ENCODE measurements at places on chromosomes 11 and 22.

- DNase-seq: no peak
These were observed 67.3 kb upstream of the CDON start for GRCh38 chr11:126129727-126130671.

DNA sequence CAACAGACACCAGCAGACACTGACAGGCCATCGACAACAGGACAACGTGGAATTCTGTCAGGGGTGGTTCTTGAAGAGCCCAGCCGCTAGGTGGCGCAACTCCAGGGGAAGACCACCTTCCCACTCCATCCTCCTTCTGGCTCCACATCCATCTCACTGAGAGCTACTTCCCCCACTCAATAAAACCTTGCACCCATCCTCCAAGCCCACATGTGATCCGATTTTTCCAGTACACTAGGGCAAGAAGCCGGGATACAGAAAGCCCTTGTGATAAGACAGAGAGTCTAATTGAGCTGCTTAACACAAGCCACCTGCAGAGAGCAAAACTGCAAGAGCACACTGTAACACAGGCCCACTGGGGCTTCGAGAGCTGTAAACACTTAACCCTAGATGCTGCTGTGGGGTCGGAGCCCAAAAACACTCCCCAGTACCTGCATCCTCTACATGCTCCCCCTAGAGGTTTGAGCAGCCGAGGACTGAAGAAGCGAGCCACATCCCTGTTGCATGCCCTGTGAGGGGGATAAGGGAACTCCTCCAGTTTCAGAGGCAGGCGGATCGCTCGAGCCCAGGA, 11.5 kb upstream of the RAB39A start:
- peak; percentile 33 for DNase-seq

DNA sequence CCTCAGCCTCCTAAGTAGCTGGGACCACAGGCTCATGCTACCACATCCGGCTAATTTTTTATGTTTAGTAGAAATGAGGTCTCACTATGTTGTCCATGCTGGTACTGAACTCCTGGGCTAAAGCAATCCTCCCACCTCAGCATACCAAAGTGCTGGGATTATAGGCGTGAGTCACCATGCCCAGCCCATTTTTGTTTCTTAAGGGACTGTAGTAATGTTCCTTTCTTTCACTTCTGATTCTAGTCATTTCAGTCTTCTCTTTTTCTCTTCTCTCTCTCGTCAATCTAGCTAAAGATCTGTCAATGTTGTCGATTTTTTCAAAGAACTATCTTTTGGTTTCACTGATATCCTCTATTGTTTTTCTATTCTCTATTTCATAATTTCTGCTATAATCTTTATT, 111.0 kb upstream of the APOA1 start:
- no peak for DNase-seq

GRCh38 chr11:36432738-36433137, 77.3 kb downstream of the TRAF6 start:
- DNase-seq: no peak

- DNase-seq: no peak
These were observed 1.4 kb upstream of the GAL3ST1 start for GRCh38 chr22:30575859-30576258.

DNA sequence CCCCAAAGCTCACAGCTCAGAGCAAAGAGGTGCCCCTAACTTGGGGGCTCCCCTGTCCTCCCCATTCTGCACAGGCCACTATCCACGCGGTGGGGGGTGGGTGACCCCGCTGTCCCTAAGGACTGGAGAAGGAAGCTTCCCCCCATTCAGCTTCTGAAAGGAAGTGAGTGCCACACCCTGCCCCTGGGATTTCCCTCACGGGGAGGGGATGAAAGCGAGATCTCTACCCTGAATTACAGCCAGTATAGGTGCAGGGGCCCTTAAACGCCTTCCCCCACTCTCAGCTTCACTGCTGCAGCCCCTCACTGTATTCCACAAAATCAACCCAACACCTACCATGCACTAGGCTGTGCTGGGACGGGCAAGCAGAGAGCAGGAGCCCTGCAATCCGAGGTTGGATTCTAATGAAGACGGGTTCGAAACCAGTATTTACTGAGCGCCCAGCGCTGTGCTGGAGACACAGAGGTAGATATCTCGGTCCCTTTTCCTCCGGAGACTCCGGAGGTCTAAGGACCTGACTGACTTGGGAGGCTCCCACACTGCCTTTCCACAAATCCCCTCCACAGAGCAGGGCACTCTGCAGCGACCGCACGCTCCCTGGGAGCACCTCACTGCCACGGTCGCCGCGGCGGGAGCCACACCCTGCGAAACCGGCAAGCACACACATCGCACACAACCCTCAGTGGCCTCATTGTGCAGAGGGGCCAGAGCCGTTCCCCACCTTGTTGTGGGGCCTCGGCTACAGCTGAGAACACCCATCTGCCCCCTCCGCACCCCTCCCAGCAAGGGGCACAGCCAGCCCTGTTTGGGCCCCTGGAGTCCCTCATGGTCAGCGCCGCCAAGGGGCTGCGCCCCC, 1.8 kb downstream of the AHNAK start:
- peak; percentile 60 for DNase-seq

DNA sequence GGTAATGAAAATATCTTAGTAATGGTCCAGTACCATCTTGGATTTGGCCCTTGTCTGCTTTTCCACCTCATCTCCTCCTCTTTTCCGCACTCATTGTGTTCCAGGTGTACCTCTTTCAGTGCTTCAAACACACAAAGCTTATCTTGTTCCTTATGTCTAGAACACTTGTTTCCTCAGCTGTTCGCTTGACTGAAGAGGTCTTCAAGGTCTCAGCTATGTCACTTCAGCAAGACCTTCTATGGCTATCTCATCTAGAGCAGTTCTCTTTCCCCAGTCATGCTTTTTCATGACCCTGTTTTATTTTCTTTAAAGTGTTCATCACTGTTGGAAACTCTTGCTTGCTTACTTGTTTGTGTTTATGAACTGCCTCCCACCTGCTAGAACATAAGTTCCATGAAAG, 47.4 kb downstream of the UVRAG start:
- no peak for DNase-seq

DNA sequence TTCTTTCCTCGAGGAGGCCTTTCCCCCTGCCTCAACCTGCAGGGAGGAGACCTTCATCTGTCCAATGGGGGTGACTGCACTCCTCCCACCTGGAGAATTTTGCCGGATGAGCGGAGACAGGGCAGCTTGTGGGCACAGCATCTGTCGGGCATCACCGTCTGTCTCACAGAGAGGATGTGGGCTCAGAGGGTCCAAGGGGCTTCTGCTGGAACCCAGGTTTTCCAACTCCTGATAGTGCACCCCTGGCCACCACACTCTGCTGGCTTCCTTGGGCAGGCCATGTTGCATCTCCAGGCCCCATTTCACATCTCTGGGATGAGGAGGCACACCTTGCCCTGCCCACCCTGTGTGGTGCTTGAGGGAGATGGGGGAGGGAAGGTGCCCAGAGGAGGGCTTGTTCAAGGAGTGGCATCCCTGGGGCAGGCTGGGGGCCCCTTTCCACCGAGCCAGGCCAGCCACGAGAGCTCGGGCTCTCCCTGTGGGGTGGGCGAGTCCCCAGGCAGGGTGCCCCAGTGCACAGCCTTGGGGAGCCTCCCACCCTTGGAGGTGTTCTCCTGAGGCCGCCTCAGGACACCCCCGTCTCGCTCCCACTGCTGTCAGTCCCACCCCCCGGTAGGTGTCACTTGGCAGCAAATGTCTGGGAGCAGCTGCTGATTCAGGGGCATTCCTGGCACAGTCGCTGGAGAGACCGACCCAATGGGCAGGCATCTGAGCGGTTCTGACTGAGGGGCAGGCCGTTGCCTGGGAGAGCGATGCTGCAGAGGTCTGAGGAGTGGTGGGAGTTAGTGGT, 84.2 kb downstream of the MORC2 start:
- DNase-seq: no peak

DNA sequence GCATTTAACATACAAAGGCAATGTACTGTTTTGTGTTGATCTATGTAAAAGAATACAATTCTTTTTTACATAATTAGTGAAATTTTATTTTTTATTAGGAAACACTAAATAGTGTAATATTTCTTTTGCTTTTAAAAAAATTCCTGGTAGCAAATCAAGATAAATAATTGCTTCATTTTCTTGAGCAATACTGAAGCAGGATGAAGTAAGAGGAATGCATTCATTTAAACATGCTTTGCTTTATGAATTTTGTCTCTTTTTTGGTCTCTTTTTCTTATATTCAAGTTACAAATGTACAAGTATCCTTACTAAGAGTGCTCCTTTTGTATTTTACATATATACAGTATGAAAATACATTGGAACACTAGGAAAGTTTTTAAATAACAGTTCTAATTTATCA, 144.4 kb upstream of the TEAD1 start:
- DNase-seq: no peak

DNA sequence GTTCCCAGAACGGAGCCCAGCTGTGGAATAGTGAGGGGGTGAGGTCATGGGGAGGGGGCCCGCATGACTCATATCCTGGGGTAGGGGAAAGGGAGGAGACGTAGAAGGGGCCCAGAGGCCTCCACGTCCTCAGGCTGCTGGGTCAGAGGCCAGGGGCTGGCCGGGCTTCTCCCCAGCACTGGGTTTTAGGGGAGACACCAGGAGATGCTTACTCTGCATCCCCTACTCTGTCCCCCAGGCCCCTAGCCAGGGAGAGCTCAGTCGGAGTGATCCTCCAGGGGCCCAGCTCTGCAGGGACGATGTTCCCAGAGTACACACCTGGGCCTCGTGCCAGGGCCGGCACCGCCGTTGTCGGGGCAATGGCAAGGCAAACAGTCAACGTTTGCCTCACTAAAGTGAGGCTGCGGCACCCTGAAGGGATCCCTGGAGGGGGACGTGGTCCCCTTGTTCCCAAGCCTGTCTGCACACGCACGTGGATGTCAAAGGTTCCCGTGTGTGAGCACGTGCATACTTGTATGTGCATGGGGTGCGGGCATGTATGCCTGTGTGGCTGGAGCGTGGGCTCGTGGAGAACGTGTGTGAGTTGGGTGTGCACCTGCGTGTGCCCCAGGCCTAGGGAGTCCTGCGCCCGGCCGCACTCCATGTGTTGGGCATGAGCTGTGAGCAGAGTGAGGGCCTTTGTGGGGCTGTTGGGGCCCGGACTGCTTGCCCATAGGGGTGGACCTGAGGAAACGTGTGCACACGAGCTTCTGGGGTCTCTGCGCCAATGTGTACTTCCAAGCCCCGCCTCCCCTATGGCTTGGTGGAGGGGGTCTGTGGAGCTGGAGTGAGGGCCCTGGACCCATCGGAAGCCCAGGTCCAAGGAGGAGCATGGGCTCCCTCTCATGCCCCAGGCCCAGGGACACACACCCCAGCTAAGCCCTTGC, 14.2 kb downstream of the PRR33 start:
- DNase-seq: no peak

GRCh38 chr11:118370774-118371173, 11.4 kb downstream of the UBE4A start:
- DNase-seq: no peak

GRCh38 chr11:123698546-123699127, 42.8 kb downstream of the ZNF202 start:
- DNase-seq: no peak

DNA sequence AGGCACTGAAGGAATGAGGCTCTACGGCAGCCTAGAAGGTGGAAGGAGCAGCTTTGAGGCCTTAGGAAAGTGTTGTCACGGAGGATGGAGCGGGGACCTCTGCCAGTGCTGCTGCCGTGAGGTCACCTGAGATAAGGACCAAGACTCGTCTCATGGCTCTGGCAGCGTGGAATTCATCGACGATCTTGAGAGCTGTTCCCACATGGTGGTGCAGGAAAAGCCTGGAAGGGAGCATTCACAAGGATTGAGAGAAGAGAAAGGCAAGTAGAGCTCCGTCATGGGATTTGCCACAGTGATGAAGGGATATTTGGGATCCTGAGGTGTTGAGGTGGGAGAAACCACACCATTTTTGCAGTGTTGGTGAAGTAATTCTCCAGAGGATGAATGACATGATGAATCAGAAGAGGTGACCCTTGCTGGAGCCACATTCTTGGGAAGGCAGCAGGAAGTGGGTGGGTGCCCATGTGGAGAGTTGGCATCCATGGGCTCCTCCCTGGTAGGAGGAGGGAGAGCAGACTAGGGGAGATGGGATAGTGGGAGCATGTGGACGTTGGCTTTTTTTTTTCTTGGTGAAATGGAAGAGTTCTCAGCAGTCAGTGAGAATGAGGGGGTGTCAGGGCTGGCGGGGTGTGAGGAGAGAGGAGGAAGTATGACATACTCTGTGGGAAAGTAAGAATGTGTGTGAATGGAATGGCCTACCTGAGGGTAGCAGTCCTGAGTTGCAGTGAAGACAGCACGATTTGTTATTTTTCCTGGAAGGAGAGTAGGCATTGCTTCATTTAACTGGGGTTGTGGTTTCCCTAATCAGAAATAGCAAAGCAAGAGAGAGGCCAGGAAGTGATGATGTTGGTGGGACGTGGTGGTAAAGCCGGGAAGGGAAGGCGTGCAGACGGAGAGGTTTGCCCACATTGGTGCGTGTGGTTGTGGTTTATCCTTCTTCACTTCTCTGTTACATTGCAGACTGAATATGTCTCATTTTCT, 11.1 kb downstream of the PPP6R3 start:
- DNase-seq: no peak

DNA sequence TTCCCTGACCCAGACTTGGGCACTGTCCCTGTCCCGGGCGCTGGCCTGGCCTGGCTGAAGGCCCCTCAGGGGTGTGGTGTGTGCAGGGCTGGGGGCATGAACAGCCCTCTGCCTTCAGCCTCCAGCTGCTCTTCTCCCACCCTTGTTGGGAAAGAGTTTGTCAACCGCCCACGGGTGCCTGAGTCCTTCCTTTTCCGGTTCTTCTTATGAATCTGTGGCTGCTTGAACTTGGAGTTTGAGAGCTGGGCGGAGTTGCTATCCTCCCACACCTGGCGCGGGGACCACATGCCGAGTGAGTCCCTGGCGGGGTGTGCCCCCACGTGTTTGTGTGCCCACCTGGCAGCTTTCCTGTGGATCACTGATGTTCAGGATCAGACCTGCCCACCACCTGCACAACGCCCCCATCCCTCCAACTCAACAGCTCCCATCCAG, 13.4 kb downstream of the NFAM1 start:
- DNase-seq: no peak

DNA sequence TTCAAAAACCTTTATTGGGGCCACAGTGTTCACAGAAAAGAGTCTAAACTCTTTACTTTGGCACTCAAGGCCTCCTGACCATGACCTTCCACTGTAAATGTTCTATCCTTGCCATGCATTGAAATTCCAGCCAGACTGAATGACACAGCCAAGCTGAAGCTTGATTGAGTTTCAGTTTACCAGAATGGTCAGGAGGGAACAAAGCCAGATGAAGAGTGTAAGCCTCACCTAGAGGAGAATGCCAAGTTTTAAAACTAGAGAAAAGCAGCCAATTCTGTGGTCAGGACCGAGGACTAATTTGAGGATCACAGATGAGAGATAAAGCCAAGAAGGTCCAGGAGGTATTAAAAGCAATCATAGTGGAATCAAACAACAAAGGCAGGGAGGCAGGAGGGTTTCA, 215.3 kb downstream of the KCNA4 start:
- no peak for DNase-seq

DNA sequence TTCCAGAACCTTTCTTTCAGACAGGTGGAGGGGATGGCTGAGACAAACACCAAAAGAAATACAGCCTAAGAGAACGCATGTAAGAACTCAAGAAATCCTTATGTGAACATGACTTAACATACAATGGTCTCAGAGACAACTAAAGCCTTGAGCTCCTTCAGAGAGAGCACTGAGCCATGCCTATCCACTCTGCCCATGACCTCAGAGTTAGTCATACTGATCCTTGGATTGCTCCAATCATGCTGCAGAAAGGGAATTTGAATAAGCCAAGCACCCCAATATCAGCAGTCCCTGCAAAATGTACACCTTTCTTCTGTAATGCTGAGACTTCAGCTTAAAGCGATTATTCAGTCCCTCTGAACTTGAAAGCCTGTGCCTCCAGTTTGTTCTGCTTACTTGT, 43.2 kb upstream of the CHKA start:
- DNase-seq: no peak

GRCh38 chr11:120181376-120181975, 29.4 kb upstream of the OAF start:
- no peak for DNase-seq

GRCh38 chr11:209275-210121, 2.0 kb downstream of the RIC8A start:
- peak; percentile 21 for DNase-seq
